Stimulated activated CD4-positive, alpha-beta T cell treated with anti-CD3 and anti-CD28 coated beads, Interleukin-12 subunit alpha, Interleukin-12 subunit beta, amount 100 ng/mL, for 24 hours (primary cell): ENCODE measurements at places on chromosomes 12 and 14.

DNA sequence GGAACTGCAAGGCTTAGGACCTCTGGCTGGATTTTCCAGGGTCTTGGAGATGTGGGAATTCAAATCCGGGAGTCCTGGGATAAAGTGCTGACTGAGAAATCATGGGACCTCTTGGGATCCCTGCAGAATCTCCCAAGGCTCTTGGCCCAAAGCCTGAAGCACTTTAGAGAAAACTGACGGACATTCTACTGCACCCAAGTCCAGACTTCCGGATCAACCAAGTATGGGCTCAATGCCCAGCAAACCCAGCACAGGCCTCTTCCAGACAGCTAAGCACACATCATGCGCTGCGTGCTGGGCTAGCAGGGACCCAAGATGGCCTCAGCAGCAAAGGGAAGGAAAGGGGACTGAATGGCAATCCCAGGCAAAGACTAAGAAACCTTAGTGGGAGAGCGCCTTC lies 85.0 kb downstream of the ACTN1 start:
- DNase-seq, result no peak

- no peak for DNase-seq
Observed at GRCh38 chr12:130444061-130444460, 106.4 kb downstream of the PIWIL1 start.

DNA sequence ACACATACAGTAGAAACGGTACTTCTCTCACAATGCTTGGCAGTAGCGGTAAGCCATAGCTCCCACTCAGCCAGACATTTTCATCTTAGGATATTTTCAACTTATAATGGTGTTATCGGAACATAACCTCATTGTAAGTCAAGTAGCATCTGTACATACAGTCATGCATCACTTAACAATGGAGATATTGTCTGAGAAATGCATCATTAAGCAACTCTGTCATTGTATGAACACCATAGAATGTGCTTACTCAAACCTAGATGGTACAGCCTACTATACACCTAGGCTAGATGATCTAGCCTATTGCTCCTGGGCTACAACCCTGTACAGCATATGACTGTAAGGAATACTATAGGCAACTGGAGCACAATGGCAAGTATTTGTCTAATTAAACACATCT lies 40.8 kb downstream of the RPS6KA5 start:
- DNase-seq, result no peak

DNA sequence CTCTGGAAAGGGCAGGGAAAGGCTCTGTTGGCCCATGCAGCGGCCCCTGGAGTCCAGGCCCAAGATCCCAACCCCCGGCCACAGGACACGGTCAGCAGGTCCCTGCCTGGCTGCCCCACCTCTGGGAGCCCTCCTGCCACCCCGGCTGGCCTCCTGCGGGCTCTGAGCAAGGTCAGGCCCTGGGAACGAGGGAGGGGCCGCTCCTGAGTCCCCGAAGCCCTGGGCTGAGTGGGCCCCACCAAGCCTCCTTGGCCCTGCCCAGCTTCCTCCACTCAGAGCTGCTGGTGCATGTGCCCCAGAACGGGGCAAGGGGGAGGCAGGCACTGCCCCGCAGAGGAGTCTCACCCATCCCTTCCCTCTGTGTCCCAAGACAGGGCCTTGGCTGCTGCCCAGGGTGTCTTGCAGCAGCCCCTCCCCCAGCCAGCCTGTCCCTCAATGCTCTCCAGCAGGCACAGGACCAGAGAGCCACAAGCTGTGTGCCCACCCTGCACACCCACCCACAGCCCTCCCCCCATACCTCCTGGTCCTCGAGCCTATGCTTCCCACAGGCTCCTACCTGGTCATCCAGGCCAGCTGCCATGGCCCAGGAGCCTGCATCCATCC lies 7.4 kb upstream of the C14orf180 start:
- no peak for DNase-seq

- no peak for DNase-seq
Observed at GRCh38 chr12:23008623-23009022, 383.7 kb downstream of the ETNK1 start.

GRCh38 chr12:89405626-89406345 lies 53.5 kb upstream of the DUSP6 start:
- DNase-seq, result no peak

DNA sequence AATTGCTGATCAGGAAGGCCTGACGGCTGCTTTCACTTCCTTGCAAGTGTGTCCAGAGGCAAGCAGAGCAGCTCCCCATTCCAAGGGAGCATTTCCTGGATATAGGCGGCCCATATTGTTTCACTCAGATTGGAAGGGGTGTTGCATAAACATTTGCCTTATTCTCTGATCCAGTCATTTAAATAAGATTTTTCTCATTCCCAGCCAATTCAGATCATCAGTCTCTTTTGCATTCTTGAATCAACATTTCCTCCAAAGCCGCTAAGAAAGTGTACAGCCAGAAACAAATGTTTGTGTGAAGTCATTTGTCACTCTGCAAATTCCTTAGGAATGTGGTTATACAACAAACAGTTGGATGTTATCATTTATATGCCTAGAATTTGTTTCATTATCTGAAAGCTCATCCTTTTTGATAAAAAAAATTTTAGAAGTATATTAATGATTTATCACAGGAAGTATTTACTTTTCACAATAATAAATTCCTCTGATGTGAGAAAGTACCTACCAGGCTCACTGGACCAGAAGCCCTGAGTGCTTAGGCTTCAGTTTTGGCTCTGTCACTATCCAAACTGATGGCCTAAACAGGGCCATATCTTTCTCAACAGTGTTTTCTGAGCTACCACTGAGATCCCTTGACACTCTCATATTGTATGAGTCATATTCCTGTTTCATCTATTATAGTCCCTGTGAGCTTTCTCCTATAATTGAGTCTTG lies 379.6 kb downstream of the CCDC91 start:
- no peak for DNase-seq

GRCh38 chr12:6987956-6988553 lies 17.3 kb downstream of the EMG1 start:
- DNase-seq, result no peak
